ENCODE measurements at places on chromosomes 1 and 21. TPM values are rescaled to one million over a fixed set of nuclear protein-coding genes. Genes with fewer than 3 reads are reported as not detected.

COL24A1 gene
- total RNA-seq = 0.17 TPM

GNAT2 gene
- 0.69 TPM for total RNA-seq

GRCh38 chr1:178937695-178938094 lies 66.8 kb upstream of the ANGPTL1 start:
- no peak for DNase-seq

- DNase-seq = no peak
Measured at GRCh38 chr1:98897479-98897878, 107.2 kb downstream of the PLPPR5 start.

DNA sequence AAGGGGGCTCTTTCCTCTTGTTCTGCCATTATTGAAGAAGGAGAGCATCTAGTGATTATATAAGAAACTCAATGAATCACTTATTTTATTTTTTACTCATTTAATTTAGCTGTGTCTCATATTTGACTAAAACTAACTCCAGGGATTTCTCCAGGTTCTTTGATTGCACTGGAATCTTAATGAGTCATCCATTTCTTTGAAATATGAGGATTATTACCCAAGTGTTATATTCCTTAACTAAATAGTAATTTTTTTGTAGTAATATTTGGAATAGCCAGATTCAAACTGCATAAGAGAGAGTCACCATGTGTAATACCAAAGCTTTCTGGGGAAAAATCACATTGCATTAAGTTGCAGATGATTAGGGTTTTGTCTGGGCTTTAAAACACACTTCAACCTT lies 59.5 kb downstream of the NTMT2 start:
- no peak for DNase-seq

GRCh38 chr21:36135391-36136102 lies 668 bp downstream of the CBR3 start:
- DNase-seq = peak; percentile 90

DNA sequence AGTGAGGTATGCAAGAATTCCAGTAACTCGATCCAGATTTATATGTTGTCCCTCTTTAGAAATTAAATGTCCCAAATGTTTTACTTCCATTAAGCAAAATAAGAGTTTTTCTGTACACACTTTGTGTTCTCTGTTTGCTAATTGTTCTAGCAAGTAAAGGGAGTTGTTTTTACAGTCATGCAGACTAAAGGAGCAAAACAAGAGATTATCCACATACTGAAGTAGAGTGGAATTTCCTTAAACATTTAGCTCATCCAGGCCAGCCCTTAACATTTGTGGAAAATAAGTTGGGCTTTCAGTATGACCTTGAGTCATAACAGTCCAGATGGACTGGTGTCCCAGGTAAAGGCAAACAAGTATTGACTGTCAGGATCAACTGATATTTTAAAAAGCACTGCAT lies 44.1 kb upstream of the TINAGL1 start:
- DNase-seq = no peak

GRCh38 chr21:16186742-16187141 lies 457.0 kb downstream of the USP25 start:
- no peak for DNase-seq

- DNase-seq = no peak
Measured at GRCh38 chr1:12127206-12127810, 39.5 kb upstream of the TNFRSF1B start.

GJA5 gene
- 2.0 TPM for total RNA-seq

- no peak for DNase-seq
Measured at GRCh38 chr1:156002188-156002911, 18.4 kb downstream of the SSR2 start.

BRINP2 gene
- total RNA-seq = 3.7 TPM

DNA sequence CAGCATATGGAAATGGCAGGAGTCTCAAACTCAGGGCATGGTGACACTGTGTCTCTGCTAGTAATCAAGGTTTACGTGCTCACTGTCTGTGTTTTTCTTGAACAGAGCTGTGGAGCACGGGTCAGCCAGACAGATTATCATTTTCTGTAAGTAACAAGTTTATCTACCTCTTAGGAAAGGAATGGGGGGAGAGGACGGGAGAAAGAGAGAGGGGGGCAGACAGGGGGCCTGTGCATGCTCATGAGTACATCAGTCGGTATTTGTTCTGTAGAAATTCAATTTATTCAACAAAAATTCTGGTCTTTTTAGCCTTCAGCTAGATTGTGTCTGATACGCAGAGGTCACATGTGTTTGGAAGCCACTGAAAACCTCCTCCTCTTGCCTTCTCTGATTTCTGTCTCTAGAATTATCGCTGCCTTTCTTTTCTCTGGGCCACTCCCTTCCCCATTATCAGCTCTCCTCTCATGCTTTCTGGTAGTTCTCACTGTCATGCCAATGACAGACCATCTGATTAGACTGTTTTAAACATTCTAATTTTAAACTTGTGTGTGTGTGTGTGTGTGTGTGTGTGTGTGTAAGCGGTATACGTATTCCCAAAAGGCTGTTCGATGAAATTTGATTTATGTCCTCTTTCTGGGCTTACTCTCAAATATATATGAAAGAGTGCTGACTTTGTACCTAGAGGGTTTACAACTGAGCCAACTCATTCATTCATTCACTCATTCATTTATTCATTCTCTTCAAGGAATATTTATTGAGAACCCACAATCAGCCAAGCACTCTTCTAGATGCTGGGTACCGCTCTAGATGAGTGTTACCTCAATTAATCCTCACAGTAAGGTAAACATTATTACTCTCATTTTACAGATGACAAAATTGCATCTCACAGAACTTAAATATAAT lies 636.9 kb downstream of the KIF26B start:
- no peak for DNase-seq

ARHGEF10L gene
- 11.2 TPM for total RNA-seq

SYT14 gene
- 5.2 TPM for total RNA-seq

GUCA2B gene
- total RNA-seq = not detected

CRNN gene
- not detected for total RNA-seq

DNA sequence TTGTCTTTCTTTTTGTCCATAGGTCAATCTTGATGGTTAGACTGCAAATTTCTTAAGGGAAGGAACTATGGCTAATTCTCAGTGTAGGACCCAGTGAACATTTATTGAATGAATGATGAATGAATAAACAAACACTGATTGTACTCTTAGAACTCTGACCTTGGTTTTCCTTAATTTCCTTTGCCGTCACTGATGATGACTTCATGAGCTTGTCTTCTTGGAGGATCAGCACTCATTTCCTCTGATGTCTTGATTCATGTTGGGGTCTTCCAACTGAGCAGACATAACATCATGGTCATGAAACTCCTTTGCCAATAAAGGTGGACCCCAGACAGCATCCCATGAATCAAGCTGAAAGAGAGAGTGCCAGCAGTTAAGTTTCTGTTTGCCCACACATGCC lies 96.3 kb downstream of the PLPP3 start:
- no peak for DNase-seq

DNA sequence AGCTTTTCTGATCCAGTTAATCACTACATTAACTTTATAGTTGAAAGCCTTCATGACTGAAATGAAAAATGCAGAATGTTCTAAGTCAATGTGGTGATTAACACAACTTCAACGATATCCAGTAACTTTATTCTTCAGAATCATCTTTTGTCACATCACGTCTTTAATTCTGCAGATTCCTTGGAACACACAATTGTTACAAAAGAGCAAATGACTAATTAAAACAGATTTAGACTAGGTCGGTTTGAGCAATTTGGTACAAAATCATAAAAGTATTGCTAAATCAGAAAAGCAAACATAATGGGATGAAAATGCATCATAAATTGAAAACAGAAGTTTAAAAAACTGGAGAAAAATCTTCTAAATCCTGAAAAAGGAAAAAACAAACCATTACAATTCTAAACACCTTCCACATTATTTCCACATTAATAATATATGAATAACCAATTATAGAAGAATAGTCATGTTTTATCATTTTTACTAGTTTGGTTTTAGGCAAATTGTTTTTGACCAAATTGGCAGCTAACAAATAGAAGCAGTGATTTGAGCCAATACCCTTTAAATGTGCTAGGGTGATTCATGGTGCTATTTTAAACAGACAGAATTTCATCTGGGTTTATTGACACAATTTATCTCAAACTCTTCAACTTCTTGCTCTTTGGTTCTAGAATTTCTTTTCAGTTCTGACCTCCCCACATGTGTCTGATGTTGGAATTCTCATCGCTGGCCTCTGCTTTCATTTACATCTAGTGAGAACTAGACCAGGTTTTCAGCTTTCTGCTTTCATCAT lies 468.1 kb upstream of the PTBP2 start:
- DNase-seq = no peak

GRCh38 chr21:42807938-42808613 lies 71.3 kb downstream of the WDR4 start:
- no peak for DNase-seq

OSCP1 gene
- total RNA-seq = 7.3 TPM

MT1HL1 gene
- total RNA-seq = not detected

- DNase-seq = no peak
Measured at GRCh38 chr1:63042278-63042677, 258.3 kb downstream of the ATG4C start.

WNT4 gene
- total RNA-seq = 1.4 TPM

DNA sequence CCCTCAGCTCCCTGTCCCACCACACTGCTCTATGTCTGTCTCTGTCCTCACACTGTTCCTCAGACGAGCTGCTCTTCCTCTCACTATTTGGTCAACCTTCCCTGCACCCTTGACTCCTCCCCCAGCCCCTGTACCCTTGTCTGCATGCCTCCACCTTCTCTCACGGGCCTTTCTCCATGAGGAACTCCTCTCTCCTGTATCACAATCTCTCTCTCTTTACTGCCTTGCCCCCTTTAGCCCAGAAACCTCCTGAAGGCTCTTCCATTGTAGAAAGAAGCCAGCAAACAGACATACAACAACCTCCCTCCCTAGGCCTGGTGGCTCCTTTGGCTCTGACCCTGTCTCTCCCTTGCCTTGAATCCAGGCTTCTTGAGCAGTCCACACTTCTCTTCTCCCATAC lies 251.6 kb upstream of the CSF3R start:
- no peak for DNase-seq

GRCh38 chr21:42009831-42010506 lies at the start of gene ZBTB21:
ZBTB21 (minus strand) TSS chr21:42010360; CDS start chr21:41994095, 16,265 bp downstream.
- peak; percentile 99 for DNase-seq

DNA sequence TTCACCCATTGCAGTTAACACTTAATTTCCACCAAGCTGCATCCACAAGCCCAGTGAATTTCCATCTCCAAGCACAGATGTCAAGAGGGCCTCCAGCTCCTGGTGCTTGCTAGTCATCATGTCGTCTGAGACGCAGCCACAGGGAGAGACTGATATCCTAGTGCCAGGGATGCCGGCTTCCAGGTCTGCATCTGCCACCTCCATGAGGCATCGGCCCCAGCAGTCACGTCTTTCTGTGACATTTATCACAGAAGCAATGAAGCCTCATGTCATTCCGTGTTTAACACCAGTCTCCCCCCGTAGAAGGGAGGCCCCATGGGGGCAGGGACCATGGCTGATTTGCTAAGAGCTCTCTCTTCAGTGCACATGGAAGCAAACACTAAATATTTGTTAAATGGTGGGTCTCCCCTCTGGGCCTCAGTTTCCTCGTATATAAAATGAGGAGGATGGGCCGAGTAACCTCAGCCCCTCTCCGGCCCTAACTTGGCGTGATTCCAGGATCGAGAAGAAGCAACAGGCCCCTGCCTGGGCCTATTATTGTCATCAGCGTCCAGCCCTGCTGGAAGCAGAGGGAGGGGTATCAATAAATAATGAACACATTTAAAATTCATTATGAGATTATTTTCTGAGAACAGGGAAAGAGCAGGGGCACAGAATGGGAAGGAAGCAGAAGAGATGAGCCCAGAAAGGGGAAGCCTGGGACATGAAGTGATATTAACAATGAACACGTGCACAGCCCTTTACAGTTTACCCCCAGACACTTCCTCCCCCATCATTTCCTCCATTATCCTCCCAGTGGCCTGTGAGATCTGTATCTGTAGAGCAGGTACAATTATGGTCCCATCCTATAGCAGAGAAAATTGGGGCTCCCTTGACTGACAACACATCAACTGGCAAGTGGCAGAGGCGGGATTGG lies 837 bp upstream of the C1QB start:
- DNase-seq = no peak

DNA sequence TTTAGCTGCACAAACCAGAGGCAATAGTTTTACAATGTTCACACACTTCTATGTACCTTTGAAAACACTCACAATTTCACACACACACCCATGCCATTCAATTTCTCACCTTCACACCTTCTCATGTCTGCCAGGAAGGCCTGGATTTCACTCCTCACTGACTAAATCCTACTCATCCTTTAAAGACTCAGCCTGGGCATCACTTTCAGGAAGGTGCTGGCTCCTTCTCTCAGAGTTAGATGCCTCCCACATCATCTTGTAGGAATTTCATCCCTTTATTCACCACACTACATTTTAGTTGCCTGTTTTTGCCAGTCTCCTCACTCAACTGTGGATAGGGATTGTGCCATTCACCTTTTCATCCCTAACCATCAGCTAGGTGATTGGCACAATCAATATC lies 2.3 kb downstream of the IL20 start:
- DNase-seq = no peak

DIP2A gene
- total RNA-seq = 33.6 TPM

RHBDL2 gene
- 10.0 TPM for total RNA-seq

CIART gene
- 19.0 TPM for total RNA-seq

DNA sequence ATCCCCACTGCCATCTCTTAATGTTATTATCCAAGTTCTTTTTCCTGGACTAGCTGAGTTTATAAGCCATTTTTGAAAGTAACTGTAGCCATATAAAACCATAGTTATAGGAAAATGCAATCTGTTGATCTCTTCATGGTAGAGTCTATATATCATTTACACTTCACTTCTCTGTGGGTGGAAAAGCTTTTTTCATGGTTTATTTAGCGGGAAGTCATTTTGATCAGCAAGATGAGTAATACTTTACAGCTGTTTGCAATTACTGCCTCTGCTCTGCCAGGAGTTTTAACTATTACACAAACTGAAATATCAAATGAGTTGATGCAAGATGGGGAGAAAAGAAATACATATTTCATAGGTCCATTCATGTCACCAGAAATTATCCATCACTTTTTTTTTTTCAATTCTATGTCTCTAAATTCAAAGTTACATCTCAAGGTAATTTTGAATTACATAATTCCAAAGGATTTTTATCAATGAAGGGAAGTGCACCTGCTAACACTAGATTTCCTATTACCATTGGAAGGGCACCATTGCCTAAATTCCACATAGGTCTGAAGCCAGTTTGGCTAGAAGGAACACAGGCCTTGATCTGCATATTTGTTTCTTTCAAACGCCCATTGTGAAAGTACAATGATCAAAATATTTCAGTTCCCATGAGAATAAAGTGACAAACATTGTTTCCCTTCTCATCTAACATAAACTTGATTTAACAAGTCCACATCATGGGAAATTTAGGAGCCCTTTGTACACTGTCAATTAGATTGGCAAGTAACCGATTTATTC lies 296.7 kb downstream of the ZNF326 start:
- DNase-seq = no peak
